Fibroblast of the conjunctiva (primary cell): ENCODE measurements at places on chromosomes 16 and 17.
A peak's percentile ranks its signal among the peaks of the same experiment; 100 is the strongest.

- DNase-seq: no peak
Observed at GRCh38 chr16:82059983-82060421, 24.9 kb downstream of the HSD17B2 start.

- DNase-seq: no peak
Observed at GRCh38 chr16:88310796-88311605, 71.8 kb upstream of the ZNF469 start.

- peak; percentile 23 for DNase-seq
Observed at GRCh38 chr16:9159839-9160550, 68.6 kb downstream of the HAPSTR1 start.

GRCh38 chr17:28293994-28294393, 25.0 kb upstream of the TMEM97 start:
- no peak for DNase-seq

DNA sequence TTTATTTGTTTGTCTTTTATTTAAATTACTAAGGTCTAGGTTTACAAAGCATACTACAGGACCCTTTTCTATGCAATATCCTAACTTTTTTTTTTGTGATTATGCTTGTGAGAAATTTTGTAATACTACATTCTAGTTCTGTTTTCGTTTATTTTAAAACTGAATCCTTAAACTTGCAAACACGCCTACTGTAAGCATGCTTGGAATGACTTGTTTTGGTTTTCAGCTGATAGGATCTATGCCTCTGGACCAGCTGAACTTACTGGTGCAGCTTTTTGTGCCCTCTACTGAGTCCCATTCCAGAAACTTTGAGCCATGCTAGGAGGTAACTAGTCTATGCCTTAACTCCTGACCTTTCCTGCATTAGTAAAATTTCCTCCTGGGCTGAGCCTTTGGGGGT, 6.0 kb downstream of the PDP2 start:
- DNase-seq: no peak

- DNase-seq: no peak
Observed at GRCh38 chr17:32795339-32795979, 81.5 kb downstream of the MYO1D start.

GRCh38 chr16:87976665-87977064, 25.4 kb downstream of the BANP start:
- DNase-seq: no peak

DNA sequence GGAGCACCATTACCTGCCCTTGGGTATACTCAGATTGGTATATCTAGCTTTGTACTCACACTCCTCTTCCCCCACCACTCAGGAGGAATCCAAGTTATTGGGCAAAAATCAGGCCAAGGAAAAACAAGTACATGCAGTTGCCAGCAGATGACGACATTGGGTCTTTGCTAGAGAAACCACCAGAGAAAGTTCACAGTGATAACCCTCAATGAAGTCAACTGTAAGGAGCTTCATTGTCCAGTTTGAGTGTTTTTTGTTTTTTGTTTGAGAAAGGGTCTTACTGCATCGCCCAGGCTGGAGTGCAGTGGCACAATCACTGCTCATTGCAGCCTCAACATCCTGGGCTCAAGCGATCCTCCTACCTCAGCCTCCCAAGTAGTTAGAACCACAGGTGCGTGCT, 34.6 kb upstream of the TOX3 start:
- no peak for DNase-seq

DNA sequence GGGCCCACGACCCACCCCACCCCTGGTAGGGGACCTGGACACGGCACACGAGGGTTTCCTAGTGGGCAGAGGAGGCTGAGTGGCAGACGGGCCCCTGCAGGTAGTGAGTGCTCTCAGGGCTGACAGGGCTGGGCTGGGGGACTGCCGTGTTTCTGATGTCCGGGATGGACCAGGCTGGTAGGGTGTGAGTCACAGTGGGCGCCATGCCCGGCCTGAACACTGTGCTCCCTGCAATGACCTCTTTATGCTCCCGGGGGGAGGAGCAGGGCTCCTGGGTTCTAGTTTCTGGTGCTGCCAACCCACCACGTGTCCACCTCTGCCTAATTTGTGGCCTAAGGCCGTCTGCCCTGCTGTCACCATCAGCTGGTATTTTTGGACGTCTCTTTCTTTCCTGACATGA, 26.3 kb downstream of the ARHGAP23 start:
- DNase-seq: peak; percentile 66

DNA sequence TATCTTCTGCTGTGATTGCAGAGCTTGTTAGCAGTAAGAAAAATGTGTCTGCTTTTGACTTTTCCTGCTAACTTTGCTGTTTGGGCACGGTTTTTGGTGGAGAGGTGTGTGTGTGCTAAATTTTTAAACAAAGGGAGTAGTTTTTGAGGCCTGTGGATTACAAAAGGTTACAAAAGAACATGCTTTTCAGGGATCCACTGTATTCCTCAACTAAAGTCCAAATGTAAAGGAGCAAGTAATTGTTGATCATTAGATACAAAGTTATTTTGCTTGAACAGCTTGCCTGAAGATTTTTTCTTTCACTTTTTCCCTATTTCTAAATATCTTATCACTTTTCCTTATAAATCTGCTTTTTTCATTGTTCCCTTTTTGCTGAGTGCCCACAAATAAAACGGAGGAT, 2.0 kb downstream of the KPNB1 start:
- no peak for DNase-seq

DNA sequence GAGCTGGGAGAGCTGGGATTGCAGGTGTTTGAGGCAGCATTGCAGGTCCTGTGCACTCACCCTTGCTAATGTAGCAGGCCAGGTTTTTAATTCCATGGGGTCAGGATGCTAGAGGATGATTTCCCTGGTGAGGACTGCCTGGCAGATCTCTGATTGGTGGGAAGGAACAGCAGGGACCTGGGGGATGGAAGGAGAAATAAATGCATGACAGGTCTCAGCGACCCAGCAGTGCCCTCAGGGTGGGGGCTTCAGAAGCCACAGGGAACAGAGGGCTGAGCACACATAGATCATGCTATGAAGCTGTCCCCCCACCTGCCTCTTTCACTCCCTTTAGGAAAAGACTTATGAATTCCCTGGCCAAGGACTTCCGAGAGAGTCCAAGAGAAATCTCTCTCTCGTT, 255.5 kb upstream of the N4BP1 start:
- no peak for DNase-seq

DNA sequence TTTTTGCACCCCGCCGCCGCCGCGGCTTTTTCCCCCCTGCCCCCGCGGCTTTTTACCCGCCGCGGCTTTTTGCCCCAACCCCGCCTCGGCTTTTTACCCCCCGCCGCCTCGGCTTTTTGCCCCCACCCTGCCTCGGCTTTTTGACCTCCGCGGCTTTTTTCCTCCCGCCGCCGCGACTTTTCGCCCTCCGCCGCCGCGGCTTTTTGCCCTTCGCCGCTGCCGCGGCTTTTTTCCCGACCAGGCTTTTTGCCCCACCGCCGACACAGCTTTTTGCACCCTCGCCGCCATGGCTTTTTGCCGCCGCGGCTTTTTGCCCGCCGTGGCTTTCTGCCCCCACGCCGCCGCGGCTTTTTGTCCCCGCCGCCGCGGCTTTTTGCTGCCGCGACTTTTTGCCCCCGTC, 137.0 kb upstream of the TP53TG3D start:
- DNase-seq: no peak

DNA sequence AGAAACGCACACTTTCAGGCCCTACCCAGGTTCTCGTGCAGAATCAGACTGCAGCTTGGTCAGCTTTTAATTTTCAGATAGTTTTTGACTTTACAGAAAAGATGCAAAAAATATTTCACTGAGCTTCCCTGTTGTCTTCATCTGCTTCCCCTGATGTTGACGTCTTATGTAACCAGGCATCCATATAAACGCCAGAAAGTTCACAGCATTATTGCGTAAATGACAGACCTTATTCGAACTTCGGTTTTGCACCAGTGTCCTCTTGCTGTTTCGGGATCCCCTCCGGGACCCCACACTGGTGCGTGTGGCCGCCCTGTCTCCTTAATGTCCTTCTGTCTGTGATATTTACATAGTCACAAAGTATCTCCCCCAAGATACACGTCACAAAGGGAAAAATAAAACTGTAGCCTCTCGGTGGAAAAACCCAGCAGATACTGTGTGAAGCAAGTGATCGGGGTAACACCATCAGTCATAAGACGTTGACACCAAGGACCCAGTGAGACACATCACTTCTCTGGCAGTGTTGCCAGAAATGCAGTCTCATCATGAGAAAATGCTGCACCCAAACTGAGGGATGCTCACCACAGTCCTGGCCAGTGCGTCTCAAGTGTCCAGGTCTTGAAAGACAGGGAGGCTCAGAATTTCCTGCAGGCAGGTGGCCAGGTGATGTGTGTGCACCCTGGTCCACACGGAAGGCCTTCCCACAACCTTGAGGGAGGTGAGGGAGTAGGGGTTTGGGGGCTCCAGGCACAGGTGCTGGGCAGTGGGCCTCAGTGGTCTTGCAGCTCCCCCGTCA, 4.3 kb downstream of the BANP start:
- DNase-seq: no peak

DNA sequence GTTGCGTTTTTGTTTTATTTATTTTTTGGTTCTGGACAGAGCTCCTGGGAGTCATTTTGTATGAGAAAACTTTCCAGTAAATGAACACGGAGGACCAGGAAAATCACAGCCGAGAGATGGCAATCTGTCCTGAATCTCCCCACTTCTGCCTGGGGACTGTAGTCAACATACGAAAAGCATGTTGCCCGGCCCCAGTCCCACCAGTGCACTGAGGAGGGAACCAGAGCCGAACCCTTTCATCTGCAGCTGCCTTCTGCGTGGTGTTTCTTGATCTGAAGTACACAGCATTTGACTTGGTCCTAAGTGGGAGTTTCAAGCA, 18.9 kb downstream of the SNX11 start:
- no peak for DNase-seq

GRCh38 chr17:19565817-19566575, 32.3 kb downstream of the SLC47A1 start:
- no peak for DNase-seq

DNA sequence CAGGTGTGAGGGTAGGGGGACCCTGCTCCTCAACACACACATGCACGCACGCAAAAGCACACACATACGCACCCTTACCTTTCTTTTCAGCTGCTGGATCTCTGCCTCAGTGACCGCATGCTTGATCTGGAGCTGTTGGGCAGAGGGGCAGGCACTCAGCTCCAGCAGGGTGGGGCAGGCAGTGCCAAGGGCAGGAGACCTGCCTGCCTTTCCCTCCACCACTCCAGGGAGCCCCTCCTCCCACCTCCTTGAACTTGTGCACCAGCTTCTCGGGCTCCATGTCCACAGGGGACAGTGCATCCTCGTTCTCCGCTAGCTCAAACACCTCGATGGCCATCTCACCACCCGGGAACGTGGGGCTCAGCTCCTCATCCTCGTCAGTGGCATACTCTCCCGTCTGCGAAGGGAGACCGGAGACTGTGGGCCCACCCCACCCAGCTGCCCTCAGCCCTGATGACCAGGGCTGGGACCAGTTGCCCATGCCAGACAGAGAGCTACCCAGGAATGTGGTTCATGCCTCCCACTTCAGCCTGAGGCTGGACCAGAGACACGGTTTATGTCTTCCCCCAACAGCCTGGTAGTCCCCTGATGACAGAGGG, 9.3 kb upstream of the SAMD14 start:
- no peak for DNase-seq

DNA sequence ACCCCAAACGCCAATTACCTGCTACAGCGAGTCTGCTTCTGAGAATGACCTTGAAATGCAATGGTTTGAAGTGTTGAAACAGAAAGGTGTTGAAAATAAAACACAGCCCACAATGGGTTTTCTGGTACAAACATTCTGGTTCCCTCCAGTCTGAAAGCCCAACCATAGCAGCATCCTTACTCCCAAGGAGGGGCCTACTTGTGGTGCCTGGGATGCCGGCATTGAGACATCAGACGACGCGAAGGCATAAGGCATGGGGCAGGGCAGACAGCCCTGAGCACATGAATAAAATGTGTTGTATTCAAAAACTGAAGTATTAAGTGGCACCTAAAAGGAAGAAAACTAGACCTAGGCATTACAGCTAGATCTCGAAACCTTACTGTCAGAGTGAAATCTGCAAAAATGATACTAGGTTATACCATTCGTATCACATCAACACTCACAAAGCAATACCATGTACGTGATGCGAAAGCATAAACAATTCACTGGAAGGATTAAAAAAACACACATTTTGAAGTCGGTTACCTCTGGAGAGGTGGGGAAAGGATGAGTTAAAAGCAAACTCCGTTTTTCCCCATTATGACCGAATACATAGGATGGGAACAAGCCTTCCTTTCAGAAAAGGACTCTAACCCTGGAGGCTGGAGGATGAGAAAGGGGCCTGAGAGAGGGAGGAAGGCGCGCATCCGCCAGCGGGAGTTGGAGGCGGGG, 702 bp downstream of the NUDT21 start:
- no peak for DNase-seq

DNA sequence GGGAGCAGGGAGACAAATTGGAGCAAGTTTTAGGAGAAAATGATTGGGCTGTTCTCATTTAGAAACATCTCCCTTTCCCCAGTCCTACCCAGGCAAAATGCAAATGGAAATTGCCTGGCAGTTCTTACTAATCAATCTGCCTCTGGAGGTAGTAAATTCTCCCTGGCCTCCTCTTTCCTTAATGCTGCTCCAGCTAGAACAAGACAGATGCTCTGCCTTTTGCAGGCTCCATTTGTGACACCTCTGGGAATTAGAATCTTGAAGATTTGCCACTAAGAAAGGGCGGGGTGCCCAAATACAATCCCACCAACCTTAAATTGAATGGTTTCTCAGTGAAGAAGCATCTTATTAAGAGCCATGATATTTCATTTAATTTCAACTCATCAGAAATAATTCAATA, 377.7 kb upstream of the CDH11 start:
- no peak for DNase-seq

DNA sequence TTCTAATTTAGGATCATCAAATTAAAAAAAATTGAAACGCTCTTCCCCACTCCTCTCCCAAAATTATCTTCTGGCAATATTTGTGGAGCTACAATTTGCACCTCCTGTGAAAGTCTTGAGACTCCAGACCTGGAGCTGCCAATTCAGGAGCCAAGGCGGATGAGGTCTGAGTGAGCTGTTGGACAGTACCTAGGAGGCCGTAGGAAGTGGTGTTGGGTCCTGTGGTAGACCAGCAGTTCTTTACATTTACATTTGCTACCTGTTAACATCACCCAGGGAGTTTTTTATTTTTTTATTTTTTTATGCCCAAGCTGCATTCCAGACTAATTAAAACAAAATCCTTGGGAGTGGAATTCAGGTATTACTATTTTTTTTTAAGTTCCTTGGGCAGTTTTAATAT, 271.0 kb downstream of the PHKB start:
- no peak for DNase-seq

- DNase-seq: no peak
Observed at GRCh38 chr16:888901-889570, 81.7 kb downstream of the LMF1 start.

GRCh38 chr16:56413381-56413780, 12.0 kb downstream of the AMFR start:
- no peak for DNase-seq

- no peak for DNase-seq
Observed at GRCh38 chr17:4503283-4504025, 4.8 kb downstream of the SPNS2 start.

- no peak for DNase-seq
Observed at GRCh38 chr17:28544402-28545140, 7.9 kb downstream of the UNC119 start.

GRCh38 chr17:35730400-35731005, 936 bp upstream of the RASL10B start:
- no peak for DNase-seq
